ELF-1 (cell line): ENCODE measurements at places on chromosomes 6 and 20.
A peak's percentile ranks its signal among the peaks of the same experiment; 100 is the strongest.

DNA sequence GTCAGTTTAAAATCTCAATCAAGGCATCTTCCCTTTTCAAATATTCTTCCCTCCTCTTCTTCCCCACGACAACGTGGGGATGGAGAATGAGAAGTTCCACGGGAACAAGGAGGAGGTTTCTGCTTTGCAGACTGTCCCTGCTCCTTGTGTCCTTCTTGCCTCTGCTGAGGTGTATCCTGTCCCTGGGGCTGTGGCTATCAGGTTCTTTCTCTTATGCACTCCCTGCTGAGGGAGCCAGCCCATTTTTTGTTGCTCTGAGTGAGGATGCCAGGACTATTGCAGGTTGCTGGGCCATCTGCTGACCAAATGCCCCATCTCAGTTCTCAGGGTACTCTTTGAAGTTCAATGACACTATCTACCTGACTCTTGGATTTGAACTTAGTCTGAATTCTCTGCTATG lies 533.6 kb downstream of the RNF144B start:
- DNase-seq, result no peak

GRCh38 chr20:40111282-40111681 lies 577.8 kb downstream of the MAFB start:
- DNase-seq, result no peak

GRCh38 chr20:16613954-16614353 lies 40.7 kb upstream of the KIF16B start:
- no peak for DNase-seq

GRCh38 chr20:59813126-59813947 lies 120.1 kb downstream of the SYCP2 start:
- DNase-seq, result no peak

GRCh38 chr20:41050361-41051008 lies 21.9 kb downstream of the TOP1 start:
- peak; percentile 36 for DNase-seq

DNA sequence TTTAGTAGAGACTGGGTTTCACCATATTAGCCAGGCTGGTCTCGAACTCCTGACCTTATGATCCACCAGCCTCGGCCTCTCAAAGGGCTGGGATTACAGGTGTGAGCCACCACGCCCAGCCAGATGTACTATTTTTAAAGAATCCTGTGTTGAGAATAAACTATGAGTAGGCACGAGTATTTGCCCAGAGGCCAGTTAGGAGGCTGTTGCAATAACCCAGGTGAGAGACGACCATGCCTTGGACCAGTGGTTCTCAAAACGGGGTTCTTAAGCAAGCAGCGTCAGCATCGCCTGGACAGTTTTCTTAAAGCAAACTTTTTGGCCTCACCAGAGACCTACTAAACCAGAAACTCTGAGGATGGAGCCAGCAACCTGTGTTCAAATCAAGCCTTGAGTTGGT lies 258.8 kb downstream of the ZNF217 start:
- DNase-seq, result no peak

DNA sequence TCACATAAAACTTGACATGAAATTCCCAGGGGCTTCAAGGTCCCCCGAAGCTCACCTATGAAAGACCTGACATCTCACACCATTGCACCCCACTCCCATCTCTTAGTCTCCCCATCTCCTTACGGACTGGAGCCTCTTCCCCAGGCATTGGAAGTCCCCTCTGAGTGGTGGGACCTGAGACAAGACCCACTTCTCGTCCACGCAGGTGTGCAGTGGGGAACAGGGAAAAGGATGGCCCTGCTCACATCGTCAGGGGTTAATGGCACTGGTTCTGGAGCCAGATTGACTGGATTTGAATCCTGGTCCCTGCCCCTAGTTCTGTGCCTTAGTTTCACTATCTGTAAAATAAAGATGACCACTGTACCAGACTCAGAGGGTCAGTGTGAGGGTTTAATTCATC lies 15.5 kb downstream of the ADGRF1 start:
- DNase-seq, result no peak

GRCh38 chr20:9689041-9689440 lies 149.8 kb downstream of the PAK5 start:
- no peak for DNase-seq

- no peak for DNase-seq
Observed at GRCh38 chr20:152131-152530, 5.1 kb upstream of the DEFB127 start.

GRCh38 chr6:26476896-26477295 lies 19.1 kb downstream of the BTN2A1 start:
- no peak for DNase-seq

DNA sequence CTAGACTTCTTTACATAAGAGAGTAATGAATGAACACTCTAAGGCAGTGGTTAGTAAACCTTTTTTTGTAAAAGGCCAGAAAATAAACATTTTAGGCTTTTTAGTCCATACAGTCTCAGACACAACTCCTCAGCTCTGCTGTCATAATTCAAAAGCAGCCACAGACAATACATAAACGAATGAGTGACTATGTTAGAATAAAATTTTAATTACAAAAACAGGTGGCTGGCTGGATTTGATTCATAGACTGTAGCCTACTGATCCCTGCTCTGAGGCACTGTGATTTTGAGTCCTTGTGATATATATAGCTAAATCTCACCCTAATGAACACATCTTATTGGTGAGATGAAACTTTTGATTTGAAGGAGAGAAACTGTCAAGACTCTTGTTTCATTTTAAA lies 155.1 kb downstream of the AIG1 start:
- no peak for DNase-seq

- DNase-seq, result no peak
Observed at GRCh38 chr20:46087161-46087560, 2.6 kb downstream of the NCOA5 start.

DNA sequence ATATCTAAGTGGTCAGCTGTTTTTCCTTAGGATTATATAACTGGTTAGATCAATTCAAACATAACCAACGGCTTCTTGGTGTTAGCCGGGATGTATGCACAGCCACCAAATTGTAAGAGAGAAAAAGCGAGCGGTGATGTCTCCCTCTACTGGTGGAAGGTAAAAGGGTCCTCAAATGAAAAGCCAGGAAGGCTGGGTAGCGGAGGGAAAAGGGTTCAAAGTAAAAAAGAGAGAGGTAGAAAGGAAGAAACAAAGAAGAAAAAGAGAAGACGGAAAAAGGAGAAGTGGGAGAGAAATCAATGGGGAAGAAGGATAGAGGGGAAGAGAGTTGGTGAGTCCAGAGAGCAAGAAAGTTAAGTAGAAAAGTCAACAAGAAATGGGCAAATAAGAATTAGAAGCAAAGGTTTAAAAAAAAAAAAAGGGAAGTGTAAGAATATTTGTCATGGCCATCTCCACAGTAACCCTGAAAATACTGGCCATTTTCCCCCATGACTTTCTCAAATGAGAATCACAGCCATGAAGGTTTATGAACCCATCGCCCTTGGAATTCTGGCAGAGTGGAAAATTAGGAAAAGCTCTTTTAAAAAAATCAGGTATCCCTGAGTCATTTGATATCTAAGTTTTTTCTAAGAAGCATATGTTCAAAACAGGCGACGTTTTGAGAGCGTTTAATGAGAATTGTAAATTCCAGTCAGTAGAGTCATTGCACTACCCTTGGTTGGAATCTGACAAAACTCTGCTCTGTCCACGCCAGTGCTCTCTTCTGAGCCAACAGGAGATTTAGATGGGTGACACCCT lies 155.6 kb upstream of the SNX9 start:
- DNase-seq, result peak; percentile 72

GRCh38 chr6:31470801-31471200 lies 27.1 kb upstream of the MICB start:
- no peak for DNase-seq

DNA sequence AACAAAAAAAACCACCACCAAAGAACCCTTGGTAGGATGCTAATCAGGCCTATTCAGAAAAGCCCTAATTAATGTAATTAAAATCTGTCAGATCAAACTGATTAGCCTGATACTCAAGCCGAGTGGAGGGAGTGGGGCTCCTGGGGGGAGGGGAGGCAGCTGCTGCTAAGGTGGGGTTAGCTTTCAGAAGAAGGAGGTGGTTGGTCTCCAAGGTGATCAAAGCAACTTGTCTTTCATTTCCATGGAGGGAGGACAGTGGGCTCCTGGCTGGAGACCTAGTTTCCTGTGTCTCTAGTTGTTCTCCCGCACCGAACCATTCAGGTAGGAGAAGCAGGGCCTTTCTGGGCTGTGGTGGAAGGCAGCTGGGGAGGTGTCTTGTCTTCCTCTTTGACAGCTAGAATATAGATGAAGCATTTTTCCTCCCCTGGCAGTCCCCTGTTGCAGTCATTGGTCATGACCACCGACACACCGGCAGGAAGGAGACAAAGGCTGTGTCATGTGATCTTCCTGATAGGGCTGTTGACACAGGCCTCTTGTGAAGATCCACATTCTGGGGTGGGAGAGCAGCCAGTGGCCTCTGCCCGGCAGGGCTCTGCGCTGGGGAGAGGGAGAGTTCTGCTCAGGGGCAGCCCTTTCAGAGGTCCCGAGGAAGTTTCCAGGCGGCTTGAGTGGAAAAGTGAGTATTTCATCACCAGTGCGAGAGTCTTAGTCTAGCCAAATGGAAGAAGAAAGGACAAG lies 39.9 kb upstream of the PRDM1 start:
- DNase-seq, result peak; percentile 44

DNA sequence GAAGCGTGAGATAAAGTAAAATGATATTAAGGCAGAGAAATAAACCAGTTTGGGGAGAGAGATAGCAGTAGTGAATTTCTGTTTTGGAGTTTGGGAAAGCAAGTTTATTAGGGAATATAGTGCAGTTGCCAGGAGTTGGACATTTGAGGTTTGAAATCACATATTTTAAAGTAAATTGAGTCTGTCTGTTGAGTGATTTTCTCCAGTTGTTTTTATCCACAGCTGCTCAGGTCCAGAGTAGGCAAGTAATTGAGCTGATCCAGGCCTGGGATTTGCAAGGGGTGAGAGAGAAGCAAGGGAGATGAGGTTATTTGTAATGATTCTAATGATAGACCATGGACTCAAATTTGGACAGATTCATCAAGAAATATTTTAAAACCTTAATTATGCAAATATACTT lies 481.9 kb downstream of the UTRN start:
- DNase-seq, result no peak

GRCh38 chr6:165245701-165246100 lies 63.7 kb downstream of the C6orf118 start:
- no peak for DNase-seq

DNA sequence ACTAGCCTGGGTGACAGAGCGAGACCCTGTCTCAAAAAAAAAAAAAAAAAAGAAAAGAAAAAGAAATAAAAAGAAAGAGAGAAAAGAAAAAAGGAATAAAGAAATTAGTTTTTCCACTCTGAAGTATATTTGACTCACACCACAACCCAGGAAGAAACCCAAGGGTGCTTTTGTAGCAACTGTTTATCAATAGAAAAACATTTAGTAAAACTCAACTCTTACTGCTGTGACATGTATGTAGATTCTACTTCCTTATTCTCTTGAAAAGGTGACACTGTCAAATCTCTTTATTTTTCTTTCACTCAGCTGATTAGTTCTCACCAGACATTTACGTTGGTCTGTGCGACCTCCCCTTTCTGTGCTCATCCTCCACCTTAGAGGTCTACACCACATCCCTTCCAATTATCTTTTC lies 99.9 kb upstream of the SHLD1 start:
- no peak for DNase-seq

DNA sequence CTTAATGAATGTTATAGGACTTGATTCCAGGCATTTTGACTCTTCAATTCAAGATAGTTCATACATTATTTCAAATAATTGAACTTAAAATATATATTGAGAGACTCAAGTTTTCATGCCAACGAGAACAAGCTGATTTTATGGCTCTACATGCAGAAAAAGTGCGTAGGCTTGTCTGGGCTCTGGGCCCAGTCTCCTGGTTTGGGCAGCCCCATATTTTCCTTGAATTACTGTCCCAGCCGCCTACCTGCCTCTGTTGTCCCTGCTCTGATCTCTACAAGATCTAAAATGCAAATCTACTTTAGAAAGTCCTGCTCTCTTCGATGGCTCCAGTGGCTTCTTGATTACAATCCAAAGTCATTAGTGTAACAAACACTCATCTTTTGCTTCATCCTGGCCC lies 537.4 kb upstream of the CHD6 start:
- DNase-seq, result no peak

- DNase-seq, result no peak
Observed at GRCh38 chr20:64080013-64080812, at the start of gene OPRL1. OPRL1 (plus strand) TSS chr20:64080082; CDS start chr20:64092721, 12,639 bp downstream.

DNA sequence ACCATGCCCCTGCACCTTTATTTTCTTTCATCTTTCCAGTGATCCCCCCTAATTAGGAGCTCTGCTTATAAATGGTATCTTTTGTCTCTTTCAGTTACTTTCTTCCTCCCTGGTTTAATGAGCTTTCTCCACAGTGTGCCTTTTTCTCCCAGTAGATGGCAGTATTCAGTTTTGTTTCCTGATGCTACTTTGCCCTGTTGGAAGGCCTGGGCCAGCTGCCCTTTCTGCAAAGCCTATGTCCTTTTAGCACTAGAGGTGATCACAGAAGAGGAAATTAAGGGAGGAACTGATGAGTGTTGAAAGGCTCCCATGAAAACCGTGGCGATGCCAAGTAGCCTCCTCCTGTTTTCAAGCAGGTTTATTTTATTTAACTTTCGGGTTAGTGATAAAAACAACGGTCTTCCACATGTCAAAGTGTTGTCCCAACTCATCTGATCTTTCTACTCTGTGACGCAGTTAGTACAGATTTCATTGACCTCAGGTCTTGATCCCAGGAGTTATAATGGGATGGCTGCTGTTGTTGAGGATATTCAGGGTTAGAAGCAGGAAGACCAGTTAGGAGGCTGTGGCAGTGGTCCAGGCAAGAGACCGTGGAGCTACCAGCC lies 184.2 kb upstream of the BMP2 start:
- DNase-seq, result peak; percentile 64

DNA sequence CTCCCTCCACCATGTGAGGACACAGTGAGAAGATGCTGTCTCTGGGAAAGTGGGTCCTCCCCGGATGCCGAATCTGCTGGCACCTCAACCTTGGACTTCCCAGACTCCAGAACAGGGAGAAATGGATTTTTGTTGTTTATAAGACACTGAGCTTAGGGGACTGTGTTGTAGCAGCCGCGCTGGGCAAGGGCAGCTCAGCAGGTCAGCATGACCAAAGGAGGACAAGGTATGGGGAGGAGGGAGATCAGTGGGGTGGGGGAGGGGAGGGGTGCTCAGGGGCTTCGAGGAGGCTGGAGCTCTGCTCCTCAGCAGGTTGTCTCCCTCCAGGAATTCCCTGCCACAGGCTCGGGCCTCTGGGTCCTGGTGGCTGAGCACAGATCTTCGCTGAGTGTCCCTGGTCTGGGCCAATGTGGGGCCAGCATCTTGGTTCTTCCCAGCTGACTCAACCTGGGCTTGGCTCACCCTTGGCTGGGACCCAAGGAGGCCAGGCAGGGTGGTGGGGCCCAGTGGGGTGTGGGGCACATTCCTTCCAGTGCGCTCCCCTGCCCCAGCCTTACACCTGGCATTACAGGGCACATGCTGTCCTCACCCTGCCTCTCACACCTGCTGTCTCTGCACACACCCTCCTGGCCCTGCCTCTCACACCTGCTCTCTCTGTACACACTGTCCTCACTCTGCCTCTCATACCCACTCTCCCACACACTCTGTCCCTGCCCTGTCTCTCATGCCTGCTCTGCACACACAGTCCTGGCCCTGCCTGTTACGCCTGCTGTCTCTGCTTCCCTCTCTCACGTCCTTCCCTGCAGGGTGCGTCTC lies 107.3 kb downstream of the SYCP2 start:
- DNase-seq, result no peak
